ENCODE measurements at places on chromosomes 5 and 9. TPM values are rescaled to one million over a fixed set of nuclear protein-coding genes. Genes with fewer than 3 reads are reported as not detected.

EIF4E1B gene
- total RNA-seq: not detected

KIF12 gene
- total RNA-seq: 3.1 TPM

DNA sequence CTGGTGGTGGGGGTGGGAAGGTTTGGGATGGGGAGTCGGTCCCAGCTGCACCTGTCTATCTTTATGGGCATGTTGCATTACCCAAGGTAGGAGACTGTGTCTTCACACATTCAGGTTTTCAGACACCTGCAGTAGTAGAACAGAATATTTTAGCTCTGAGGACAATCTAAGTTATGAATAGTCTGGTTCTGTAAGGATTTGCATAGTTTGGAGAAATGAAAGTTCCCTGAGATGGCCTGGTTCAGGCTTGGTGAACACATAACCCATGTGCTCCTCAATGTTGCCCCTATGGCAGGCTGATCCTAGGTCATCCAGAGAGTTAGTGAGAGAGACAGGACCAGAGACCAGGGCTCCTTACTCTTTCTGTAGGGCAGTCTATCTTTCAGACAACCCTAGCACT is 20.7 kb downstream of the TNFSF8 start:
- DNase-seq: no peak

- no peak for DNase-seq
These were observed 12.6 kb upstream of the IL12B start for GRCh38 chr5:159342840-159343239.

SPINK13 gene
- total RNA-seq: not detected

GRCh38 chr5:136058039-136058971 is 29.5 kb downstream of the TGFBI start:
- DNase-seq: no peak

PCDHGA11 gene
- total RNA-seq: 2.7 TPM

GRCh38 chr5:34771076-34771475 is 67.9 kb upstream of the TTC23L start:
- no peak for DNase-seq

SH3TC2 gene
- 12.3 TPM for total RNA-seq

GRCh38 chr9:95373069-95373681 is 55.7 kb upstream of the FANCC start:
- no peak for DNase-seq

DNA sequence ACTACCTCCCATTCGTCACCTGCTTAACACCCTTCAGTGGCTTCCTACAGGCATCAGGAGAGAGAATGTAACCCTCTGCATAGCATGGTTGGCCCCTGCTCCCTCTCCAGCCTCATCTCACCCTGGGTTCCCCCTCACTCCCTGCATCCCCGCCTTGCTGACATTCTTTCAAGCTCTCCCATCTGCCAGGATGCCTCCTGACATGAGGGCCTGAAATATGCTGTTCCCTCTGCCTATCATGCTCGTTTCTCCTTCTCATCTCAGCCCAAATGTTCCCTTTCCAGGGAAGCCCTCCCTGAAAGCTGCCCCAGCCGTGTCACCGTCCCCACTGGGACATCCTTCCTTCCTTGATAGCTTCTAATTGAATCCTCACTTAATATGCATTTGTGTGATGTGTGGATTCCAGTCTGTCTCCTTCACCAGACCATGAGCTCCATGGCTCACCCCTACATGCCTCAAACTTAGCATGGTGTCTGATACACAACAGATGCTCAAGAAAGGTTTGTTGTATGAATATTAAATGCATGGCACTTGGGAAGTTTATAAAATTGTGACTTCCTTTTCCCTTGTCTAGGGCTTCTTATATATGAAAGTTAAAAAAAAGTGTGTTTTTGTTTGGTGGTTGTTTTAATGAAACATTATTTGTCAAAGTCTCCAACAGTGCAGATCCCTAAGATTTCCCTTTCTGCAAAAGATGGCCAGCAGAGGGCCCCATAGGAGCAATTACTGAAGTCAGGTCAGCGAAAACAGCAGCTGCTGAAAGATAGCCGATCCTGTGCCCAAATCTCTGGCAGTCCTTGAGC is 7.3 kb upstream of the C5orf58 start:
- DNase-seq: no peak

TMEM174 gene
- not detected for total RNA-seq

DNA sequence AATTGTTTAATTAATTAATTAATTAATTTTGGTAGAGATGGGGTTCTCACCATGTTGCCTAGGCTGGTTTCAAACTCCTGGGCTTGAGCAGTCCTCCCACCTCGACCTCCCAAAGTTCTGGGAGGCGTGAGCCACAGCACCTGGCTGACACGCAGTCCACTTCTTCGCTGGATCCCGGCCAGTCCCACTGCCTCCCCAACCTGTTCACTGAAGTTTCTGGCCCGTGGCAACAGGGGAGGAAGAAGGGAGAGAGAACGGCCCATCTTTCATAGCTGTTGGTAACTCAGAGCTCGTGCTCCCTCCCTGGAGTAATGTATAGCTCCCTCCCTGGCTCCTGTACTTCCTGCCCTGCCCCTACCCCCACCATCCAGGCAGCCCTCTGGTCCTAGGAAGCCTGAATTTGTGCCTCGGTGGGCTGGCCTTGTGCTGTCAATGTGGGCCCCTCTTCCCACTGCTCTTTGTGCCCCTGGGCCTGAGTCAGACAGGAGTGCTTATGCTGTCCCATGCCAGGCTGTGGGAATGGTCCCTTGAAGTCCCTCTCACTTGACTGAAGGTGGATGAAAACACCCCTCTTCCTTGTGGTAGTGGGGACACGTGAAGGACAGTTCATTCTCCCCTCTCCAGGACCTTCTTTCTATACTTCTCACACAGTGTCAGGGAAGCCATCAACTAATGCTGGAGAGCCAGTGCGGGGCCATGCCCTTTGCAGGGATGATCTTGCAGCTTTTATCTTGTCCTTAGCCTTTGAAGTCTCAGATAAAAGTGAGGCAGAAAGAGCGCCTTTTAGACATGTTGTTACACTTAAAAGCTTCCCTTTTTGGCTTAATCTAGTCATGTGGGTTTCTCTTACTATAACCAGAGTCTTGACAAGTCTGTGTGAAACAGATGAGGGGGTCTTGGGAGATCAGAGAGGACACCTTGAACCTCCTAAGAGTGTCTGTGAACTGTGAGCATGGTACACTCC is 38.1 kb downstream of the ANGPTL2 start:
- DNase-seq: no peak

GRCh38 chr5:150618163-150618562 is 22.3 kb upstream of the SYNPO start:
- no peak for DNase-seq

TRPM3 gene
- not detected for total RNA-seq

FOXD4 gene
- total RNA-seq: 0.10 TPM

GRCh38 chr5:64269164-64269563 is 103.5 kb downstream of the RNF180 start:
- no peak for DNase-seq

- DNase-seq: no peak
These were observed 43.4 kb downstream of the AMBP start for GRCh38 chr9:114034661-114035062.

CORO2A gene
- 39.3 TPM for total RNA-seq

FBLL1 gene
- total RNA-seq: not detected

DNA sequence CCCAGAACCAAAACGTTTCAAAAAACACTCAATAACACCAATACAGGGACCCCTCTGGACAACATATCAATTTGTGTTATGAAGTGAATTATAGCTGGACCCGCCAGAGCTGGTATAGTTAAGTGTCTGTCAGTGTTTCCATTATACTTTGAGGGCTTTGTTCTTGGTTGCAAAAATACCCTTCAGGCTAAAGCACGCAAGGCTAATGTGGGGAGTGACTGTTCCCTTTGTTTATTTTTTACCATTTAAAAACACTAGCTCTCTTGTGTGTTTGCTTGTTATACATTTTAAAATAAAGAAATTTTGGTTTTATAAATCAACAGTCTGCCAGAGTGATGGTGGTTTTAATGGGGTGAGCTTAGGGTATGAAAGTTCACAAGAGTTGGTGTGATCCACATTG is 859.5 kb downstream of the PTPRD start:
- DNase-seq: no peak

- DNase-seq: peak; percentile 62
These were observed 92.2 kb upstream of the MAMDC2 start for GRCh38 chr9:69951411-69951810.

GRCh38 chr9:131658377-131659129 is 81.3 kb downstream of the RAPGEF1 start:
- peak; percentile 86 for DNase-seq

ORM1 gene
- total RNA-seq: not detected

GRCh38 chr5:179805529-179806249 is 977 bp downstream of the MGAT4B start:
- DNase-seq: no peak

DNA sequence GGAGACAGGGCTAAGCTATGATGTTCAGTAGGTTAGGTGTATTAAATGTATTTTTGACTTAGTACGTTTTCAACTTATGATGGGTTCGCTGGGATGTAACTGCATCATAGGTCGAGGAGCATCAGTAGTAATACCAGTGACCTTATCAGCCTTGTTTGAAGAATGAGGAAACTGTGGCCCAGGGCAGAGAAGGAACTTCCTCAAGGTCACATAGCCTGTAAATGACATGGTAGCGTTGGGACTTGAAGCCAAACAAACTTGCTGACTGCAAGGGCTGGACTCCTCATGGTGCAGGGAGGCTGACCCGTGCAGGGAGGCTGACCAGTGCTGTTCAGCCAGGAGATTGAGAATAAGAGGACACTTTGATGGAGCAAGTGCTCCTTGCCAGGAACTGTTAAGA is 21.3 kb upstream of the PTPN3 start:
- DNase-seq: no peak

GRCh38 chr5:102596113-102596512 is 97.3 kb upstream of the SLCO6A1 start:
- DNase-seq: no peak

GRCh38 chr9:75962662-75963036 is 72.2 kb downstream of the PCSK5 start:
- DNase-seq: no peak

GRCh38 chr9:79700607-79701360 is 129.0 kb downstream of the TLE4 start:
- DNase-seq: no peak

CA9 gene
- 0.27 TPM for total RNA-seq

CCNO gene
- 1.9 TPM for total RNA-seq

PRKACG gene
- total RNA-seq: not detected

OR1Q1 gene
- total RNA-seq: not detected

GRCh38 chr5:112146323-112147226 is 272.5 kb downstream of the EPB41L4A start:
- DNase-seq: peak; percentile 85

ACTBL2 gene
- 0.04 TPM for total RNA-seq

GRCh38 chr5:82355496-82355895 is 77.3 kb upstream of the RPS23 start:
- no peak for DNase-seq

DNA sequence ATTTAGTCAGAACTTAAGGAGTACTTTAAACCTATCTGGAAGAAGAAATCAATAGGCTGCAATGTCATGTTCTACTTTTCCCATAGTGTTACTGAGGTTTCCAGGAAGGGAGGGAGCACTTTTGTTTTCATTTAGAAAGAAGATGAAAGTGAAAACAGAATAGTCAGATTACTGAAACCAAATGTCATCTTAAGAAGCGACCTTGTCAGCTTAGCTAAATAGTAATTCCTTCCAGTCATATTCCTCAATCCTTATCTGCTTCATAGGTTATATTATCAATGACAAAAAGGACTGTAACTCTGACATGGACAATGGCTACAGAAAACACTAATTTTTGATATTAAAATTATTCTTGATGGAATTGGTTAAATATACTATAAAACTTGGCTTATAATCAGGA is 27.7 kb downstream of the SAR1B start:
- no peak for DNase-seq

ELOVL7 gene
- 7.2 TPM for total RNA-seq
